Natural killer cell treated with Interleukin-12 subunit alpha and Interleukin-12 subunit beta and Interleukin-15 and Interleukin-18, amount 100 ng/mL, for 72 hours (primary cell): ENCODE measurements at places on chromosomes 11 and 22. TPM values are rescaled to one million over a fixed set of nuclear protein-coding genes. Genes with fewer than 3 reads are reported as not detected.

The FGF3 gene
- not detected for total RNA-seq

GRCh38 chr22:36028646-36029405, at the start of gene RBFOX2:
TSS of gene RBFOX2 (minus strand) at chr22:36028824. CDS start at chr22:36028425, 399 bp downstream.
- peaks cover 13% of the 10 kb centered on the region for H3K4me1 ChIP-seq
- peak; percentile 79 for DNase-seq
- no peaks in the 10 kb centered on the region for H3K36me3 ChIP-seq
- H3K4me3 ChIP-seq: peak within 1 kb of the TSS; percentile 82

- H3K27ac ChIP-seq: peak overlapping the region; percentile 70
- H3K27me3 ChIP-seq: no peaks in the 10 kb centered on the region
- no peak for DNase-seq
- H3K4me1 ChIP-seq: peaks cover 12% of the 10 kb centered on the region
These were observed 3.4 kb downstream of the IRF7 start for GRCh38 chr11:612201-612960.

The APBB1 gene
- 27.5 TPM for total RNA-seq
